ENCODE measurements at places on chromosomes 16 and 17. TPM values are rescaled to one million over a fixed set of nuclear protein-coding genes. Genes with fewer than 3 reads are reported as not detected.

DNA sequence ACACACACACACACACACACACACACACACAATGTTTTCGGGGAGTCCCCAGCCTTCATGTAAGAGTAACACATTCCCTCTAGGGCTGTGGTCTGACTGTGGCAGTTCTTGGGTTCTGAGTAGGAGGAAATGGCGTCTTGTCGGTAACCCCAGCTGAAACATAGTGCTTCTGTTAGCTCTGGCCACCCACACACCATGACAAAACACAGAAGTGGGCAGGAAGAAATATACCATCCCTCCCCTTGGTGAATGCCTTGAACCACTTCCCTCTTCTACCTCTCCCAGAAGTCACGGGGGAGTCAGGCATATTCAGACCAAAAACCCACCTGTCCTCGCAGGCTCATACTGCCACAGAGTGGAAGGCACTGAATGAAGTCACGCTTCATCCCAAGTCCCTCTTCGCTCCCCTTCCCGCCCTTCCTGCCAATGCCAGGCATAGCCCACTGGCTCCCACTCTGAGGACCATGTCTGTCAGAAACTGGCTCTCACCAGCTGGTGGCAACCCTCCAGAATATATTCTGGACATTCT lies 11.5 kb downstream of the SLC35B1 start:
- H3K27me3 ChIP-seq: peaks cover 2% of the 10 kb centered on the region
- H3K27ac ChIP-seq: no peak overlapping the region
- no peak overlapping the region for H3K4me3 ChIP-seq
- peaks cover 23% of the 10 kb centered on the region for H3K4me1 ChIP-seq
- DNase-seq: no peak

DNA sequence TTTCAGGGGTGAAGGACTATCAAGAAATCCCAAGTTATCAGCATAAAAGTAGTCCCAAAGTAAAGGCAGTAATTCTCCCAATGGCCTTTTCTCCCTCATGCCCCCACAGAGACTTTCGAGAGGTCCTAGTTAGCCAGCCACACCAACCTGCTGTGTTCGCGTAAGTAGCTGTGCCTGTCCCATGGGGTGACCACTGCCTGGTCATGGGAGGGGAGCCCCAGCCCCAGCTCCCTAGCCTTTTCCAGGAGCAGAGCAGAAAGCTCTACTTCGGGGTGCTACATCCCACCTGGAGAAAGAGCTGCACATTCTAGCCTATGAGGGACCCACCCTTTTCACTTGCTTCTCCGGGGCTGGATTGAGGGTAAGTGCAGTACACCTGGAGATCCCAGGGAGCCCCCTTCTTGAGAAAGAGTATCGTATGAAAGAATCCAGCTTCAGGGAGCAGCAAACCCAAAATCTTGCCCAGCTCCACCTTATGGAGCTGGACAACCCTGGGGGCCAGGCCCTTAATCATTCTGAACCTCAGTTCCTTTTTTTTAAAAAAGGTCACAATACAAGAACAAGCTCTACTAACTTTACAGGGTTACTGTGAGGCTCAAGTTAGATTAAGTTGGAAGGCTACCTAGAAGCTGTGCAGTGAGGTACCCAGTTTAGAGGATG lies 8.6 kb upstream of the SOST start:
- H3K27ac ChIP-seq: no peak overlapping the region
- DNase-seq: no peak
- peaks cover 3% of the 10 kb centered on the region for H3K4me1 ChIP-seq
- H3K4me3 ChIP-seq: no peak overlapping the region

- DNase-seq: no peak
- no peaks in the 10 kb centered on the region for H3K4me1 ChIP-seq
- H3K36me3 ChIP-seq: no peaks in the 10 kb centered on the region
- H3K27me3 ChIP-seq: no peaks in the 10 kb centered on the region
- H3K4me3 ChIP-seq: no peak overlapping the region
- H3K27ac ChIP-seq: no peak overlapping the region
Measured at GRCh38 chr16:35364263-35364662, 1904.9 kb downstream of the TP53TG3F start.

DNA sequence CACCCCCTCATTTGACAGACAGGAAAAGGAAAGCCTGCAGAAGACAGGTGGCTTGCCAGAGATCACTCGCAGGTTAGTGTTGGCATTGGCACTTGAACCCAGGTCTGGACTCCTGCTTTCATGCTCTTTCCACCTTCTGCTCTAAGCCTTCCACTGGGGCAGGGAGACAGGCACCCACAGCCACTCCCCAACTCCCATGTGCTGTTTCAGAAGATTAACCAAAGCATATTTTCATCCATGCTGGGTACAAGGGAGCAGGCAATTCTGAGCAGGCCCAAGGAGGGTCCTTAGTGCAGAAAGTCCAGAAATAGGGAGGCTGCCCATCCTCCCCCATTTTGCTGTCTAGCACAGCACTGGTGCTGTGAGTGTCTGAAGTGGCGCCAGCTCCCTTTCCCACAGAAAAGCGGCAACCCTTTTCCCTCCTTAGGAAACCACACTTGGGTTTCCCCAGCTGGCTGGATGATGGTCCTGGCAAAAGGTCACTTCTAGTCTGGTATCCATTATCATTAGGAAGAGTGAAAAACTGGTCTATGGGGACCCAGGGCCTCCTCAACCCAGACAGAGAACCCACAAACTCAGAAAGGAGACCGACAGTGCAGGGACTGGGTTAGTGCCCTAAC lies 2.0 kb upstream of the CAVIN1 start:
- peak overlapping the region; percentile 23 for H3K27ac ChIP-seq
- peaks cover 12% of the 10 kb centered on the region for H3K36me3 ChIP-seq
- H3K4me1 ChIP-seq: peaks cover 43% of the 10 kb centered on the region
- no peak overlapping the region for H3K4me3 ChIP-seq
- H3K27me3 ChIP-seq: peaks cover 17% of the 10 kb centered on the region
- DNase-seq: no peak

Gene KRTAP4-4
- not detected for total RNA-seq

Gene CCL14
- total RNA-seq: 15.2 TPM

Gene CYB5D1
- 5.9 TPM for total RNA-seq
